Hematopoietic multipotent progenitor cell treated with erythropoietin and hydrocortisone succinate and interleukin-3 and kit ligand, for 6 days (in vitro differentiated cells): ENCODE measurements at places on chromosomes 11 and 22.

DNA sequence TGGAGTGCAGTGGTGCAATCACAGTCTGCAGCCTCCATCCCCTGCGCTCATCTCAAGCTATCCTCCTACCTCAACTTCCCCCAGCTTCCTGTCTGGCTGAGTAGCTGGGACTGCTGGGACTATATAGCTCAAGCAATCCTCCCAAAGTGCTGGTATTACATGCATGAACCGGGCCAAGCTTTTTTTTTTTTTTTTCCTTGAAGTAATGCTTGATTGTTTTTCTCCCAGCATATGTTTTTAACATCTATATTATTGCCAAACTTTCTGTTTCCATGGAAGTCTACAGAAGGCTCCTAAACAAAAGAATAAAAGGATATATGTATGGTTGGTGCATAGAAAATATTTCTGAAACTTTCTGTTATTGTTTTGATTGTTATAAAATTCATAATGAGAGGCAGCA is 853.6 kb downstream of the KCNA4 start:
- DNase-seq = no peak

- DNase-seq = no peak
Measured at GRCh38 chr11:80505771-80506170, 1064.9 kb upstream of the TENM4 start.

DNA sequence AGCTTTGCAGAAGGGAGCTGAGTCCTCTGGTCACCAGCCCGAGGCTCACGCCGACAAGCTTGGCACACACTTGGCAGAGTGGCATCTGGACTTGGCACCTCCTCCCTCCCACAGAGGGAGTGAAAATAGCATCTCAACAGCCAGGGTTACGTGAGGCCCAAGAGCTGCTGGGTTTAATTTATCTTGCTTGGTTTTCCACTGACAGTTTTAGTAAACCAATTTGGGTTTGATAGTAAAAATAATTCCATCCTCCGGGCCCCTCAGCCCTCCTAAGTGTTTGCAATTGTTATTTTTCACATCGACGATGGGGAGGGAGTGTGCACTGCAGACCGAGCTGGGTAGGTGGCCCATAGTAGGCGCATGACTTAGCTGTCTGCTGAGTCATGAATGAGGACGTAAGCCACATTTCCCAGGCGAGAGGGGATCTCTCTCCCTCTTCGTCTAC is 107.6 kb upstream of the ASPHD2 start:
- no peak for DNase-seq

GRCh38 chr11:35101223-35101622 is 37.7 kb upstream of the CD44 start:
- DNase-seq = no peak

- DNase-seq = no peak
Measured at GRCh38 chr11:109772892-109773291, 320.3 kb upstream of the ZC3H12C start.

GRCh38 chr11:46003572-46003971 is 81.1 kb downstream of the LARGE2 start:
- peak; percentile 38 for DNase-seq

DNA sequence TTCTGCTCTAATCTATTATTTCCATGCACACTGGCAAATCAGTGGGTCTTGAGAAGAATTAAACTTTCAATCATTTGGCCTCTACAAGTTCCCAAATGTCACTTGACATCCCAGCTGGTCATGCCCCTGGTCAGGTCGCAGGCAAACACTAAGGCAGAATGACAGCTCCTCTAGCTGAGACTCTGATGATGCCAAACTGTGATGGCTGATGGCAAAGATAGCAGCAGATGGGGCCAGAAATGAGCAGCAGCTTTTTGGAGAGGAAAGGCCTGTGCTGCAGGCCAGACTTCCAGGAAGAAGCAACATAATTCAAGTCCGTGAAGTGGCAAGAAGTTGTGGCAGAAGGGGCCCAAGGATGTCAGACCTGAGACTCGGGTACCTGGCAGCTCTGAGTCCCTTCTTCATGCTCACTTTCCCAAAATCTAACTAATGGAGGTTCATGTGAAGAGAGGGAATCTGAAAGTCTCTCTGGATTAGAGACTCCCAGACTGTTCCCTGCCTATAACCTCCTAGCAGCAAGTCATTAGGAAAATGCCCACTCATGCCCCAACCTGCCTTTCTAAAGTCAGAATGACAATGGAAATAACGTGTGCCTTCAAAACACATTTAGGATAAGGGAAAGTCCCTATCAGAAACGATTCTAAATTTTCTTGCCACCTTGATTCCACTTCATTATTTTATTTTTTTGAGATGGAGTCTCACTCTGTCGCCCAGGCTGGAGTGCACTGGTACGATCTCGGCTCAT is 9.4 kb upstream of the PMM1 start:
- DNase-seq = peak; percentile 7

DNA sequence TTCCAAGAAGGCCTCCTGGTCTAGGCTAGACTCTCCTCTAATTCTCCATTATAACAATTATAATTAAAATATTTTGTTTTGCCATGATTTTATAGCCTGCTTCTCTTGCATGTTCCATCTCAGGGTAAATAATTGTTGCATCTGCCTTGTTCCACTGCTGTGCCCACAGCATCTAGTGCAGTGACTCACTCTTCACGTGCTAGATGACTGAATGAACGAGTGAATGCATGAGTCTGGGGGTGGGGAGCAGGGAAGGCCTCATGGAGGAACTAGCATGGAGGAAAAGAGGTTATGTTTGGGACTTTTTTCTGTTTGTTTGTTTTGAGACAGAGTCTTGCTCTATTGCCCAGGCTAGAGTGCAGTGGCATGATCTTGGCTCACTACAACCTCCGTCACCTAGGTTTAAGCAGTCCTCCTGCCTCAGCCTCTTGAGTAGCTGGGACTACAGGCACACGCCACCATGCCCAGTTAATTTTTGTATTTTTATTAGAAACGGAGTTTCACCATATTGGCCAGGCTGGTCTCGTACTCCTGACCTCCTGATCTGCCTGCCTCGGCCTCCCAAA is 5.2 kb upstream of the OAF start:
- no peak for DNase-seq
